ENCODE measurements at places on chromosomes 11 and 22.

DNA sequence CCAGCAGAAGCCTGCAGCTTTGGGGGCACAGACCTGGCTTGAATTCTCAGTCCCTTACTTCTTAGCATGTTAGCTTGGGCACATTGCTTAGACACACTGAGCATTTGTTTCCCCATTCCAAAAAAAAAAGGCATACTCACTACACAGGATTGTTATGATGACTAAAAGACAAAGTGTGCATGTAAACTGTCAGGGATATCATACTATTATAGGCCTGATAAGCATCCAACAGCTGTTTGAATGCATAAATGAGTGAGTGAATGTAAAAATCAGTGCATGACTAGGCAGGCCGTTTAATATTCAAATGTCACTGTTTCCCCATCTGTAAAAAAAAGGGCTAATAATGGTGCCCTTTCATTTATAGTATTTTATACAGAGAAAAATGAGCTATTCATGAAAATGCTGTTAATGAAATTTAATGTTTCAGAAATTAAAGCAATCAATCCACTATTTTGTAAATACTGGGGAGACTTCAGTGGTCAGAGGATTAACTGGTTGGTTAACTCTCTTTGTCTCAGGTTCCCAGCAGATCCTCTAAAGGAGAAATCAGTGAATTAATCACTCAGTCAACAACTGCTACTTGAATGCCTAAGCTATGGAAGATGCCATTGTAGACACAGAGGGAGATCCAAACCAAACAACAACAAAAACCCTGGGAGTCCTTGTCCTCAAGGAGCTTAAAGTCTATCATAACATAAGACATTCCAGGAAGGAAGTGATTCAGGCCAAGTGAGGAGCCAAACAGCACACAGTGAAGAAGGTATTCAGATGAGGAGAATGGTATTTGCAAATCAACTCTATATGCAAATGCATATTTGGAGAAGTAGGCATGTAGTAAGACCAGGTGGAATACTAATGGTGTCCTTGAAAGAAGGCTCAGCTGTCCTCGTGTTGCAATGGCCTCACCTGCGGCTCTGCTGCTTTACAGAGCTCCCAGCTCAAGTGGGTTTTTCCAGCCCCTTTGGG lies 26.8 kb downstream of the BARX2 start:
- no peak for DNase-seq

DNA sequence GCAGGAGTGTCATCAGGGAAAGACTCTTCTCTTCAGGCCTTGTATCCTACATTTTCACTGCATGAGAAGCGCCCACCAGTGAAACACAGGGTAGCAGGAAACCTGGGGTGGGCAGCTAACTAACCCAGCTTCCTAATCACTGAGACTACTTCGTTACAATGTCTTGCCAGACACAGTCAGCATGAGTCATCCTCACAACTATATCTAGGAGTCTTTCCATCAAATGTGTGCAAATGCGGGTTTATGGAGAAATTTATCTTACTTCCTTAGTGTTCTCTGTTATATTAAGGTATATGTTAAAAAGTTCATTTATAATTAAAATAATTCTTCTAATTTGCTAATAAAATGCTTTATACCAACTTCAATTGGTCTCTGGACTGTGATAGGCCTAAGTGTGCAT lies 79.9 kb upstream of the RAB1B start:
- no peak for DNase-seq

DNA sequence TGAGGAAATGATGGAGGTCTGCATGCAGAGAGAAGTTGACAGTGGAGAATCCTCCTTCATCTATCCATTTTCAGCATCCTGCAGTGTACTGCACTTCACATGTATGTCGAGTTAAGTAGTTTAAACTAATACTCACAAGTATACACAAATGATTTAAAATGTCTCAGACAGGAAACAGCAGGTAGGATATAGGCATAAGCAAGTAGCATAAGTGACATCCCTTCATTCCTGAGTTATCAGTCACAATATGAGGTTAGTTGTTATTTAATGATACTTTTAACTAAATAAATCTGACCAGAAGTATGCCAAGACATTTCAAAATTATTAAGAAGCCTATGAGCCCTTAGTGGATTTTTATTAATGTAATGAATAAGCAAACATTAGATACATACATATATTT lies 37.4 kb downstream of the MTMR2 start:
- DNase-seq, result no peak

DNA sequence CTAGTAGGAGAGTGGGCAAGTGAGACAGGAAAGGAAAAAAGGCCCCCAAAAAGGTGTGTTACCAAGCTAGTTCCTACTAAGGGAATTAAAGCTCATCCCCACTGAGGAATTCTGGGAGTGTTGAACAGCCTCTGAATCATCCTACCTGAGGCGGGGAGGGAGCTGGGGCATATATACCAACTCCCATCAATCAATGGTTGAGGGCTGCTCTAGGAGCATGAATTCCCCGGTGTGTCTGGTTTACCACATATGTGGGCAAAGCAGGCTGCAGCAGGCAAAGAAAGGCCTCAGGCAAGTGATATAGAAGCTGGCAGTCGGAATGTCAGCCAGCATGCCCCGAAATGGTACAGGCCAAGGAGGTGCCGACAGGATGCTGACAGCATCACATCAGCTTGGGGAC lies 23.6 kb upstream of the CDON start:
- DNase-seq, result no peak

DNA sequence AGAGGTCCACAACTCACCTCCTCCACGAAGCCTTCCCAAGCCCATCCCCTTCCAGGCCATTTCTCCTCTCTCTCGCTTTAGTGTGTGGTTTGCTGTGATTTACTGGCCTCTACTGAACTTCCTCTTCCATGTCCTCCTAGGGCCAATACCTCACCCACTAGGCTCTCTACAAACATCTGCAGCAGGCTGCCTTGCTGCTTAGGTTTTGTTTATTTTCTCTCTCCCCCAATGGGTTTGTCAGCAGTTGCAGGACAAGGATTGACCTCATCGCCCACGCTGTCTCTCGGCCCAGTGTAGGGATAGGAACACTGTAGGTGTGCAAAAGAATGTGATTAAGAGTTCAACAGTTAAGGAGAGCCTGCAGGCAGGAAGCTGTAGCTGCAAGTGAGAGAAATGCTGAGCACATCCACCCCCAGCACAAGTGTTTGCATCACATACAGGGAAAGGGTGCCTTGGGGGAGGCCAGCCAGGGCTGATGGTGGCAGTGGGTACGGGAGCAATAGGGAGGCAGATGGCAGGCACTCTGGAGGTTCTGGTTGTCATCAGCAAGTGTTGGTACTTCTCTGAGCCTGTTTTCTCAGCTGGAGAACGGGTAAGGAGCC lies 1.4 kb downstream of the PC start:
- peak; percentile 4 for DNase-seq

DNA sequence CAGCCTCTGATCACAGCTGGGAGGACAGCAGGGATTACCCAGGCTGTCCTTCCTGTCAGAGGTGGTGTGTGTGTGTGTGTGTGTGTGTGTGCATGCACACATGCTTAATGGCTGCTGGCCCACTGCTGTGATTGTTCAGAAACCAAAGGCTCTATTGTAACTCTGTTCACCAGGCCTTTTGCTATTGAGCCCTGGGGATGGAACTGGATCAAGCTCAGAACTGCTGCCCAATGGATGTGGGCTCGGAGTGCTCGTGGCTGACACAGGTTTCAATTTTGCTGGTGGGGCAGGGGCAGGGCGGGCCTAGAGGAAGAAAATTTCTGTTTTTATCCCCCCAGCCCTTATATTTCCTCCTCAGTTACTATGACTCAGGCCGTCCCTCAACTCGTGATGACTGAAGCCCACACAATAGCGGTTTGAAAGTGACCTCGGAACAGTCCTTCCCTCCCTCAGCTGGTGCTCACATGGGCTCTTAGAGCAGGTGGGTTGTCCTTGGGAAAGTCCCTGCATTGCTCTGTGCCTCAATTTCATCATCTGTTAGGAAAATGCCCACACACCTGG lies 359.3 kb downstream of the TENM4 start:
- no peak for DNase-seq

GRCh38 chr22:19810381-19811201 lies 44.1 kb downstream of the GNB1L start:
- no peak for DNase-seq

GRCh38 chr11:77455740-77456139 lies 18.2 kb downstream of the PAK1 start:
- no peak for DNase-seq

DNA sequence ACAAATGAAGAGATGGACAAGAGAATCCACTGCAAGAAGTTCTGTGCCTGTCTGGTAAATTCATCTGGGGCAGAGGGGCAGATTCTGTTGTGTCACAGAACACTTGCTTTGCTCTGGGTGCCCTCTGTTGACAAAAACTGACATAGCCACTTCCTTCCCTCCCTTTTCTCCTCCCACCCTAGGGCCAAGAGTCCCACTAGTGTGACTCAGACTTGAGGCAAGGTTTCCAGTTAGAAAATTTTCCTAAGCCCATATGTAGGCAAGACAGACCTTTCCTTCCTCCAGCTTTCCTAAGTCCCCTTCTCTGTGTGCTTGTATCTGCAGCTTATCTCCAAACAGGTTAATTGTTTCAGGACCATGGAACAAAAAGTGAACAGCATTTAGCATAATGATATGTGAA lies 106.8 kb downstream of the RBFOX2 start:
- peak; percentile 33 for DNase-seq

- no peak for DNase-seq
Measured at GRCh38 chr11:112200252-112200651, 24.9 kb downstream of the BCO2 start.

DNA sequence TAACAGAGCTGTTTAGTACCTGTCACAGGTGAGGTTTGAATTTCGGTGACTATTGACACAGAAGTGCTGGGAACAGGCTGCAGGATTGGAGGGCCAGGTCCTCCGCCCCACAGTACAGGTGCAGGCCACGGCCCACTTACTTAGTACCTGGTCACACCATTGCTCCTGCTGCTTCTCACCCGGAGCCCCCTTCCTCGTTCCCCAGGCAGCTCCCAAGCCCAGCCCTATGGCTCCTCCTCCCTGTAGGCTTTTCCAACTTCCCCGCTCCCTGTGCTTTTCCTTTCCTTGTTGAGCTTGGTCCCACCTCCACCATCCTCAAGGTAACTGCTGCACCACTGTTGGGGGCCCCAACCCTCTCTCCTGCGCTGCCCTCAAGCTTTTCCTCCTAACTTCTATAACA lies 27.9 kb upstream of the ANO1 start:
- DNase-seq, result no peak

DNA sequence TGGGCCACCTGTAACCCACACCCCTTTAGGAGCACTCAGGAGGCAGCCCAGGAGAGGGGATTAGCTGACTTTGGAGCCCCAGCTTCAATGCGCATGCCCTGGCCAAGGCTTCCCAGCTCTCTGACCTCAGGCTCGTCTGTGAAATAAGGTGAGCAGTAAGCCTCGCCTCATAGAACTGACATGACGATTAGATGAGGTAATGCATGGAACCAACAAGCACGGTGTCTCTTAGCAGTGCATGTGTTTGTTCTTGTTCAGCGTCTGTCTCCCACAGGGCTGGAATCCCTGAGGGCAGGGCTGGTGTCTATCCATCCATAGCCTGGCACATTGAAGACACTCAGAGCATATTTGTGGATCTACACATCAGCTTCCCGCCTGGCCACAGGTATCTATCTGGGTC lies 415.4 kb downstream of the MN1 start:
- DNase-seq, result peak; percentile 78

GRCh38 chr11:71545405-71545966 lies 2.7 kb upstream of the KRTAP5-9 start:
- DNase-seq, result no peak

DNA sequence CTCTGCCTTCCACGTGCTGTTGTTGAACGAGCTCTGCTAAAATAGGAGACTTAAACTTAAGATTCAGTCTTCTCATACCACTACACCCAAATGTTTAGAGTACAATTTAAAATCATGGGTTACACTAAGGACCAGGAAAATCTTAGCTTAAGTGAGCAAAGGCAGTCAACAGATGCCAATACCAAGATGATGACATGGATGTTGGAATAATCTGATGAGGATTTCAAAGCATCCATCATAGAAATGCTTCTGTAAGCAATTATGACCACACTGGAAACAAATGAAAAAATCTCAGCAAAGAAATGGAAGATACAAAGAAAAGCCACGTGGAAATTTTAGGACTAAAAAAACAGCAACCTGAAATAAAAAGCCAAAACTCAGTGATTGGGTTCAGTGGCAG lies 109.8 kb downstream of the ATXN10 start:
- no peak for DNase-seq

- DNase-seq, result no peak
Measured at GRCh38 chr11:97516688-97517087, 1126.9 kb downstream of the JRKL start.

DNA sequence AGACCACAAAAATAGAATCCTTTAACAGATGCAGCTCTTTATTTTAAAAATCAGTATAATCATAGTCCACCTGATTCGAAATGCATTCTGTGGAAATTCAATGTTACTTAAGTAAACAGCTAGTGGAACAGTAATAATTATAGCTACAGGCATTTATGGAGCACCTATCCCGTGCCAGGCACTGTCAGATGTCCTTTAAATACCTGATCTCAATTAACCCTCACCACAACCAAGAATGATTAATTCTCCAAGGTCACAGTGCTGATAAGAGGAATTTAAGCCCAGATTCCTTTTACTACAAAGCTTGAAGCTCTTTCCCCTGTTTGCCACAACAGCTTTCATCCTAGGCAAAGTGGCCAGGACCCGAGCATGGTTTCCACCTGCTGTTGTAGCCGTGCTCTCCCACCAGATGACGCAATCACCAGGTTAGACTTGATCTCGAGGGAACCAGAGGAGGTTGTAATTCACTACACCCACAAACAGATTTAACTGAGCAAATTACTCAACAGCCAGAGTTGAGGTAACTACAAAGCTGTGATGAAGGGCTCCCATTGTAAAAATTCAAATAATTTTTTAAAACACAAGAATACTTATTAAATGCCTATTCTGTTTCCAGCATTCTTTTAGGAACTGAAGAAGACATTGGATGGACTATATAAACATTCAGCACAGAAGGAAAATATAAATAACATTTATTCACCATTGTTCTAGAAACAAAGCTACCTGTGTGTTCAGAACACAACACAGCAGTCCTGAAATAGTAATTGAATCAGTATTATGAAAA lies 10.3 kb downstream of the PRDM10 start:
- DNase-seq, result peak; percentile 50

DNA sequence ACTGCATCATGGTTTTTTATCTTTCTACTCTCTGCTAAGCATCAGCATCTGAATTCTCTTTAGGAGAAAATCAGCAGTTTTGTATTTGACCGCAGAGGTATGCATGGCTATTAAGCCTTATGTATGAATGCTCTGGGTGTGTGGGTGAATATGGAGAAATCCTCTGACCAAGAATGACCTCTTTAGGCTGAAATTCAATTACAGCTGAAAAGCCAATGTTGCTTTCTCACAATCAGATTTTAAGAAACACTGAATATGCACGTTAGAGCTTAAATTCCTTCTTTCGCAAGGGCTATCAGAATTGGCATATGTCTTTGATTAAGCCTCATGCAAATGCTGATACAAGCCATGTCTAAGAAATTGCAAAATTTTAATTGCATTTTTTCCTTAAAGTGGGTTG lies 43.2 kb downstream of the ARHGAP42 start:
- no peak for DNase-seq
